ENCODE measurements at places on chromosomes 2 and 18.

DNA sequence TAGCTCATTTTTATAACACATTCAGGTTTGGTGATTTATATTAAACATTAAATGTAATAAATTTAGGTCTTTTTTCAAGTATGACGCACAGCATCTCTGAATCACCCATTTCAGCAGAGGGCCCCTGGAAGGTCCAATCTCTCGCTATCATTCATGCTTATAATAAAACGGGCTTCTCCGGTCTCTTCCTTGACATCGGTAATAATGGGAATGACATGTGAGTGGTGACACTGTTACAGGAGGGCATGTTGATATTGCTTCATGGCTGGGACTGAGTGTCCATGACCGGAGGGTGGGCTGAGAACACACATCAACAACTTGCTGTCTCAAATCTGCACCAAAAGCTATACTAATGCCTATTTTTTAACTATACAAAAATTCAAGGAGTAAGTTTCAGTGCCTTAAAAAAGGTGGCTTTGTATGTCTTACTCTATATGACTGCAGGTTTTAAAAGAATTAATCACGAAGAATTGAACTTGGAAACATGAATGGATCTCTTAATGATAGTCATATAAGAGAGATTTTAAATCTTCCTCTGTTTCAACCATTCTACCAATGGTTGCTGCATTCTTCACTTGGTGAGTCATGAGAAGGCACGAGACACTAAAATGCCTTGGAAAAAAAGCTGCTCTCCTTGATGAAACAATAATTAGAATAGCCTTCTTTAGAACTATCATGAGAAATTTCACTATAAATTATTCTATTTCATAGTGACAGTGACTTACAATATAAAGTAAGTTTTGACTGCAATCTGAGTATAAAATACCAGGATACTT, 101.9 kb upstream of the NRP2 start:
- H3K4me1 ChIP-seq: no peaks in the 10 kb centered on the region
- no peaks in the 10 kb centered on the region for H3K27me3 ChIP-seq
- H3K36me3 ChIP-seq: no peaks in the 10 kb centered on the region
- no peak overlapping the region for H3K4me3 ChIP-seq
- no peak overlapping the region for H3K27ac ChIP-seq
- no peak for DNase-seq

DNA sequence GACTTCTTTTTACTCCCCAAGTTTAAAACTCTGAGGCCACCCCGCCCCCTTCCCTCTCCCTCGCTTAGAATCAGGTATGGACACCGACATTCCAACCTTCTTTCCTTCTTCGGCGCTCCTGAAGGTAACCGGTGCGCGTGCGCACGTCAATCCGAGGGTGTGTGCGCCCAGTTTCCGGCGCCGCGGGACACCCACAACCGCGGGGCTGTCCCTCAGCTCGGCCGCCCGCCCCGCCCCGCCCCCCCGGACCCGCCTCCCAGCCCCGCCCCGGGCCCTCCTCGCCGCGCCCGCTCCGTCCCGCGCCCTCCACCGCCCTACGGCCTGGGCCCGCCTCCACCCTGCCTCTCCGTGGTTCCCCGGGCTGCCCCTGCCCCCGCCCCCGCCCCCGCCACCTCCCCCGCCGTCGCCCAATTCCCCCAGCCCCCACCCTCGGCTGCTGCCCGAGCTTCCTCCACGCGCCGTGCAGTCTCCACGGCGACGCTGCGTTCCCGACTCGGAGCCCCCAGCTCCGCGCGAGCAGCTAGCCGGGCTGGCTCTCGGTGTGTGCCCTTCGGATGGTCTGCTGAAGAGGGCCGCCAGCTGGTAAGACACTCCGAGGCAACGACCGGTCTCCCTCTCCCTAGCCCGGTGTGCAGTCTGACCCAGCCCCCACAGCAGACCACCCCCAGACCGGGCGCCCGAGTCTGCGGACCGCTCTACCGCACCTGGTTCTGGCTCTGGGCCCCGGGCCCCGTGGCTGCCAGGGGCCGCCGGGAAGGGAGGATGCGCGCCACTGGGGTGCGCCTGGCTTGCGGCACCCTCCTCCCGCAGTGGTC, 635 bp downstream of the ERICH2 start:
- H3K27me3 ChIP-seq: no peaks in the 10 kb centered on the region
- peak; percentile 80 for DNase-seq
- peak overlapping the region; percentile 81 for H3K4me3 ChIP-seq
- peaks cover 9% of the 10 kb centered on the region for H3K4me1 ChIP-seq

GRCh38 chr2:101693991-101694588, 3.4 kb upstream of the MAP4K4 start:
- H3K27ac ChIP-seq: no peak overlapping the region
- DNase-seq: no peak
- H3K4me3 ChIP-seq: no peak overlapping the region
- peaks cover 4% of the 10 kb centered on the region for H3K4me1 ChIP-seq

GRCh38 chr2:42297322-42297936, 63.6 kb downstream of the COX7A2L start:
- no peak overlapping the region for H3K27ac ChIP-seq
- H3K36me3 ChIP-seq: peaks cover 11% of the 10 kb centered on the region
- H3K4me1 ChIP-seq: no peaks in the 10 kb centered on the region
- no peaks in the 10 kb centered on the region for H3K27me3 ChIP-seq
- no peak overlapping the region for H3K4me3 ChIP-seq

DNA sequence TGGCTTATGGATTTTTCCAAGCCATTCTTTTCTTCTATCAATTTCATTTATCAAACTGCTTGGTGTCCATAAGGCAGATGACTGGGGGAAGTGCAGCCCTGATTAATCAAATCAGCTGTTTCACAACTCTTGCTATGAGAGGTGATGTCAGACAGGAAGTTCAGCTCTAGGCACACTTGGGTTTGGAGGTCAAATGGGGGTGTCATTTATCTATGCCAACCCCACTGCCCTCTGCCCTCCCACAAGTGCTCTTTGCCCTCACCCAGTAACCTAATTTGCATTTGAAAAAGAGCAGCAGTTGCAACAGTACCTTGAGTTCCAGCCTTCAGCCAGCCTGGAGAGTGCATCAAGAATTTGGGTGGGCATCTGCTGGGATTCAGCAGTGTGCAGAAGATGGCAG, 431.3 kb upstream of the SPRED2 start:
- no peak overlapping the region for H3K4me3 ChIP-seq
- H3K4me1 ChIP-seq: no peaks in the 10 kb centered on the region
- no peak for DNase-seq
- H3K27ac ChIP-seq: no peak overlapping the region

GRCh38 chr2:238593678-238594077, 167.0 kb downstream of the ASB1 start:
- no peak overlapping the region for H3K4me3 ChIP-seq
- DNase-seq: no peak
- no peaks in the 10 kb centered on the region for H3K27me3 ChIP-seq
- no peaks in the 10 kb centered on the region for H3K36me3 ChIP-seq
- H3K4me1 ChIP-seq: peaks cover 23% of the 10 kb centered on the region

GRCh38 chr18:33697498-33697897, 119.5 kb downstream of the ASXL3 start:
- no peak overlapping the region for H3K27ac ChIP-seq
- no peaks in the 10 kb centered on the region for H3K4me1 ChIP-seq
- no peak for DNase-seq
- no peaks in the 10 kb centered on the region for H3K27me3 ChIP-seq

GRCh38 chr2:34822616-34823015, 1223.5 kb upstream of the FAM98A start:
- H3K27ac ChIP-seq: no peak overlapping the region
- no peaks in the 10 kb centered on the region for H3K4me1 ChIP-seq
- no peak for DNase-seq
- H3K36me3 ChIP-seq: no peaks in the 10 kb centered on the region
- no peak overlapping the region for H3K4me3 ChIP-seq

- H3K4me1 ChIP-seq: no peaks in the 10 kb centered on the region
- no peaks in the 10 kb centered on the region for H3K36me3 ChIP-seq
- H3K27ac ChIP-seq: no peak within 1 kb of the TSS
- no peaks in the 10 kb centered on the region for H3K27me3 ChIP-seq
Measured at GRCh38 chr2:74514368-74515270, at the start of gene TLX2. TLX2 (plus strand) TSS chr2:74514450; CDS start chr2:74514807, 357 bp downstream.

DNA sequence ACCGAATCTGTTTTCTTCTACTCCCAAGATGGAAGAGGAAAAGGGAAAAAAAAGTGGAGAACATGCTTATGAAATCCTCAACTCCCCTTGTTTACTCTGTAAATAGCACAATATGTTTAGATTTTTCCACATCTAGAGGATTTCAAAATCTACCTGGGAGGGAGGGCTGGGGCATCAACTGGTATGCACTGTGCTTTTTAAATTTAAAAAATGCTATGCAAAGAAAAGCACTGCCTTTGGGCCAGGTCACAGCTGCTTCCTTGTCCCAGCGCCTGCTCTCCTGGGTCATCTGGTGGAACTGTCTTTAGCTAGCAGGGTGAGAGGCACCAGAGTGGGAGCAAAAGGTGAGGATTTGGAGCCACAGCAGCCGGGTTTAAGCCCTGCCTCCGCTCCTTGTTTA, 88.2 kb upstream of the BOD1L2 start:
- H3K4me3 ChIP-seq: no peak overlapping the region
- H3K27me3 ChIP-seq: peaks cover 25% of the 10 kb centered on the region
- H3K4me1 ChIP-seq: no peaks in the 10 kb centered on the region
- no peaks in the 10 kb centered on the region for H3K36me3 ChIP-seq
- no peak overlapping the region for H3K27ac ChIP-seq
- no peak for DNase-seq

GRCh38 chr18:49098386-49098785, 147.6 kb upstream of the SMAD7 start:
- H3K27ac ChIP-seq: no peak overlapping the region

GRCh38 chr2:131094463-131095281, 1.4 kb upstream of the FAM168B start:
- no peak overlapping the region for H3K27ac ChIP-seq
- H3K4me3 ChIP-seq: peak overlapping the region; percentile 75
- DNase-seq: no peak
- peaks cover 8% of the 10 kb centered on the region for H3K36me3 ChIP-seq

DNA sequence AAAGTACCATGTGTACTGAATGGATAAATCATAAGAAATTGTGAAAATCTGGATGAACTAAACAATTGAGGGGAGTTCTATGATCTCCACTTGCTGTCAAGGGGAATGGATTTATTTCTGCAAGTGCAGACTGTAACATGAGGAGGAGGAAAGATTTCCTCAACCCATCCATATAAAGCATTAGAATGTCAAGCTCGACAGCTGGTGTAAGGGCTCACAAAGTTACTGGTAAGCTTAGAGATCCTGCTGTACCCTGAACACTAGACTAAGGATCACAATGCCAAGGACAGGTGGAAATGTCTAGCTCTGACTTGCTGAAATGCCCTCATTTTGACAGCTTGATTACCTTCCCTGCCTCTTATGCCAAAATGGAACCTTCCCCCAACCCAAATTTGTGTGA, 125.3 kb downstream of the TCF4 start:
- no peak overlapping the region for H3K27ac ChIP-seq
- H3K36me3 ChIP-seq: no peaks in the 10 kb centered on the region
- H3K4me3 ChIP-seq: no peak overlapping the region
- no peaks in the 10 kb centered on the region for H3K4me1 ChIP-seq
- no peaks in the 10 kb centered on the region for H3K27me3 ChIP-seq

DNA sequence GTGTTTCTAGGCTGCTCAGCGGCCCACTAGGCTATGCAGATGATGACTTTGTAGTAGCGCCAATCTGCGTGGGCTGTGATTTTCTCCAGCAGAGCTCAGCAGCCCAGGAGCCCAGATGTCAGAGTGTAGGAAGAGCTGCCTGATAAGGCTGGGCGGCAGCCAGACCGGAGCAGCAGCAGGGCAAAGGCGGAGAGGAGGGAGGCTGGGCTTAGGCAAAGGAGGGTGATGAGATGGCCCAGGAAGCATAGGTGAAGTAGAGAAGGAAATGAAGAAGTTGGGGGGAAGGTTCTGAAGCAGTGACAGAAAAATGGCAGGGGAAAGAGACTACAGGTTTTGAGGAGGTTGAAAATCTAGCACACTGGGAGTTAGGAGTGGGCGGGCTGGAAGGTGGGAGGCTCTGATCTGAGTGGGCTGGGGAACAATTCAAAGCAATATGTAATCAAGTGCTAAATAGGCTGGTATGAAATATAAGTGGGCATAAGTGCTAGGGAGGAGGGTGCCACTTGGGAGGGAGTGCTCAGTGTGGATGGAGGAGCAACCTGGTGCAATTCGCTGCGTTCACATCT, 50.6 kb upstream of the STPG4 start:
- no peak for DNase-seq
- no peaks in the 10 kb centered on the region for H3K4me1 ChIP-seq
- no peaks in the 10 kb centered on the region for H3K27me3 ChIP-seq
- no peaks in the 10 kb centered on the region for H3K36me3 ChIP-seq
- H3K27ac ChIP-seq: no peak overlapping the region

GRCh38 chr2:74052732-74053710, 68.3 kb downstream of the TET3 start:
- DNase-seq: no peak
- H3K27ac ChIP-seq: no peak overlapping the region
- H3K4me1 ChIP-seq: no peaks in the 10 kb centered on the region
- no peaks in the 10 kb centered on the region for H3K36me3 ChIP-seq

DNA sequence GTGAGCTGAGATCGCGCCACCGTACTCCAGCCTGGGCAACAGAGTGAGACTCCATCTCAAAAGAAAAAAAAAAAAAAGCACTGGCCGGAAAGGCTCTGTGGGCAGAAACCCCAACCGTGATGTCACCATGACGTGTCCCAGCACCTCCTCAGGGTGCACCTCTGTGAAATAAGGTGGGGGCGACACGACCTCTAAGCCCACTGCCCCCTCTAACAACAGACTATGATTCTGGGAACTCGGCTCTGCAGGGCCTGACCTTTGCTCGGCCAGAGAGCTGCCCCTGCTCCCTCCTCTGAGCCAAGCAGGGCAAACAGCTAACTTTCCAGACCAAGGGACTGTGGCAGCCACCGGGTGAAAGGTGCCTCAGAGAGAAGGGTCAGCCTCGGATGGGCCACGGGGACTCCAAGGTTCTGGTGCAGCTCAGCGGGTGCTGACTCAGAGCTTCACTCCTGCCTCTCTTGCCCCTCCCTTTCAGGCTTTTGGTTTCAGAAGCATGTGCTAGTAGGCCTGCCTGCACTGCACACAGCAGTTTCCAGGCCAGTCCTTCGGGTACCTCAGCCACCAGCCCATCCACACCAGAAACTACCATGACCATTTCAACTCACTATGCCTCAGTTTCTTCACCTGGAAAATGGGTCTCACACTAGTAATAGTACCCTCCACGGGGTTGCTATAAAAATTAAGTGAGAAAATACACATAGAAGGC, 8.0 kb downstream of the TMBIM1 start:
- no peak overlapping the region for H3K27ac ChIP-seq
- H3K27me3 ChIP-seq: no peaks in the 10 kb centered on the region
- no peak for DNase-seq
- no peak overlapping the region for H3K4me3 ChIP-seq
- H3K36me3 ChIP-seq: peaks cover 13% of the 10 kb centered on the region
- H3K4me1 ChIP-seq: peaks cover 21% of the 10 kb centered on the region

GRCh38 chr18:63079114-63079513, 240.5 kb downstream of the BCL2 start:
- no peaks in the 10 kb centered on the region for H3K36me3 ChIP-seq
- H3K27ac ChIP-seq: no peak overlapping the region
- H3K27me3 ChIP-seq: no peaks in the 10 kb centered on the region
- H3K4me3 ChIP-seq: no peak overlapping the region
- peak; percentile 7 for DNase-seq

GRCh38 chr2:27495840-27496356, 741 bp upstream of the GCKR start:
- H3K27ac ChIP-seq: no peak overlapping the region
- peaks cover 8% of the 10 kb centered on the region for H3K27me3 ChIP-seq
- H3K4me3 ChIP-seq: no peak overlapping the region
- no peaks in the 10 kb centered on the region for H3K36me3 ChIP-seq
- no peak for DNase-seq
- peaks cover 10% of the 10 kb centered on the region for H3K4me1 ChIP-seq
